ENCODE measurements at places on chromosomes 4 and X. TPM values are rescaled to one million over a fixed set of nuclear protein-coding genes. Genes with fewer than 3 reads are reported as not detected.

- no peak for DNase-seq
Measured at GRCh38 chrX:135477576-135477975, 42.9 kb upstream of the INTS6L start.

GRCh38 chrX:69060631-69061408 lies 104.4 kb downstream of the PJA1 start:
- DNase-seq = peak; percentile 34

- no peak for DNase-seq
Measured at GRCh38 chr4:173189117-173189693, 20.6 kb downstream of the GALNT7 start.

- no peak for DNase-seq
Measured at GRCh38 chrX:101191217-101191750, 28.3 kb upstream of the DRP2 start.

DNA sequence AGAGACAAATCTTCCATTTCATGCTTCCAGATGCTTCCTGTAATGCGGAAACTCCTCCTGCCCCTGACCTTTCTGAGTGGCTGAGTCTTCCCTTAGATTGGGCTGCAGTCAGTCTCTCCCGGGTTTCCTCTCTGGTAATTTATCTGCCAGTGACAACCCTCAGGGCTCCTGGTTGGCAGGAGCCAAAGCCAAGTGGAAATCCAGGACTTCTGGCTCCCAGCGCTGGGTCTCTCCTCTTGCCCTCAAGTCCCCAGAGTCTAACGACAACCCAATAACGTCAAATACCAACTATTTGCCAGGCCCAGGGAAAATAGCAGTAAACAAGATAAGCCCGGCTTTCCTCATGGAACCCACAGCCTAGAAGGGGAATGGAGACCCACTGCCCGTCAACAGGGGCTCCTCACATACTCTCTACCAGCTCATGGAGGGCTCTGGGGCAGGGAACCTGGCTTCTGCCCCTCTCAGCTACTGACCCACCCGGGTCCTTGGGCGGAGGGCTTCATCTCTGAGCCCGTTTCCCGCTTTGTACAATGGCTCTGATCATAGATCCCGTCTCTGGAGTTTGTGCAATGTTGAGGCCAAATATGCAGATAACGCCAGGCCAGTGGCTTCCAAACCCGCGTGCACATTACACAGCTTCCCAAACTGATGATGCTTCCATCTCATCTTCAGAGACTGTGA lies 1.1 kb upstream of the TBC1D14 start:
- DNase-seq = no peak

DNA sequence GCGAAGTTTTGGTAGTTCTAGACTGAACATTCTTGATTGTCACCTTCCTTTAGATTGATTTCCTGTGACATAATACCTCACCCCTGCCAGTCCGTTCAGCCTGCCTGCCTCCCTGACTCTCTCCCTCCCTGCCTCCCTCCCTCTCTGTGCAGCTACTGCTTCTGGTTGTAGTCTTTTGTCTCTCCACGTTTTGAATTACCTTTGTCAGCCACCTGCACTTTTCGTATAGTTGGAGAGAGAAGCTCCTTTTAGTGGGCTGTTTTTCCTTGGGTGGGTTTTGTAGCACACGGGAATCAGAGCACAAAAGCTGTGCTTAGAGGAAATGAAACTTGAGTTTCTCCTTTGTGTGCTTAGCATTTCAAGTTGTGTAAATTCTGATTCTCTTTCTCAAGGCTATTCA lies 32.6 kb upstream of the MSMO1 start:
- DNase-seq = no peak

- DNase-seq = no peak
Measured at GRCh38 chr4:156792462-156793085, 179.0 kb downstream of the PDGFC start.

DNA sequence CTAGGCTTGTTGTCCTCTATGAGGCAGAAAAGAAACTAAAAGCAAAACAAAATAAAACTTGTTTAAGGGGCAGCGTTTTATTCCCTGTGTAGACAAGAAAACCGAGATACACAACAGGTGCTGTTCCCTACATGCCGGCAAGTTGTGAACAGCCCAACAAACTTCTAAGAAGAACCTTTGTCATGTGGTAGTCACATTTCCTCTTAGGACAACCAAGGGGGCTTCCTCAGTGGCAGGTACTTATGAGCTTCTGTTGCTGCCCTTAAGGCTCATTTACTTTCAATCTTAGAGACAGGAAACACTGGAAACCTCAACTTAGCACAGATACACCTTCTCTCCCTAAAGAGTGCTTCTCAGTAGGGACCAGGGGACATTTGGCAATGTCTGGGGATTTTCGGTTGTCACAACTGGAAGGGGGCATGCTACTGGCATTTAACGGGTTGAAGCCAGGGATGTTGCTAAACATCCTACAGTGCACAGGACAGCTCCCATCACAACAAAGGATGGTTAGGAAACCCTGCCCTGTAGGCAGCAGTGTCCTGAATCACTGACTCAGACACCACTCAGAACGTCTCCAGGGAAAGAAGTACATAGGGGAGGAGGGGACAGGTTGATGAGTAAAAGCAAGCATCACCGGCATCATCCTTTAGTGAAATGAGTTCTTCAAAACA lies 111.0 kb downstream of the ASB9 start:
- no peak for DNase-seq

DNA sequence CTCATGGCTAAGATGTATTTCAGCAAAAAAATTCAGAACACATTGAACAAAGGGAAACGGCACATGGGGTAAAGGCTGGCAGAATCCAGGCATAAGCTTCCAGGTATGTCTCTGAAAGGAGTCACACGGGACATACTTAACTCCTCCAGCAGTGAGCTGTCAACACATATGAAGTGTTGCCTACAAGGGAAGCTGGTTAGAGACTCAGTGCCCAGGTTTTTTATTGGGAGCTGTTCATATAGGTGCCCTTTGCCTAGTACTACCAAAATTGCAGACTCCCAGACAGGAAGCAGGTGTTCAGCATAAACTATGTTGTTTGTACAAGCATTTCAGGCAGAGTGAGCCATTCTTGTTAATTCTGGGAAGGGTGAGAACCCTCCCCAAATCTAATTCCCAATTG lies 77.4 kb upstream of the PUDP start:
- DNase-seq = no peak

- no peak for DNase-seq
Measured at GRCh38 chr4:37431417-37431743, 186.8 kb downstream of the NWD2 start.

GRCh38 chr4:14247767-14248166 lies 620.2 kb upstream of the BOD1L1 start:
- no peak for DNase-seq

- DNase-seq = no peak
Measured at GRCh38 chr4:186669159-186669731, 54.4 kb downstream of the FAT1 start.

DNA sequence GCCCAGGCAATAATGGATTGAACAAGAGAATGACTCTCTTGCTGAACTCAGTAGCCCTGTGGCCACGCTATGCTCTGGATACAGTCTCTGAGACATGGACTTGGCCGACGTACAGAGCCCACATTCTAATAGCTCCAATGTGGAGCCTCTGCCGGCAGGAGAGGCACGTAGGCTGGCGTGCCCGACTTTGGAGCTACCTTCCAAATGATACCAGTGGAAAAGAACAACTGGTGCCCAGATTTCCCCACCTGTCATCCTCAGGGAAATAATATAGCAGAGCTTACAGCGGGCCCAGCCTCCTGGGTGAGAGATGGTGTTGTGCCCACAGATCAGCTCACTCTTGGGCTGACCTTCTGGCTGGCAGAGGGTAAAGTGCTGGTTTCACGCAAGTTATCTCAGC lies 10.6 kb downstream of the NDP start:
- no peak for DNase-seq

- no peak for DNase-seq
Measured at GRCh38 chrX:154434394-154435168, 2.4 kb upstream of the GDI1 start.

- no peak for DNase-seq
Measured at GRCh38 chr4:55951191-55951922, 2.6 kb downstream of the CEP135 start.

GRCh38 chrX:78540171-78540570 lies 119.0 kb downstream of the RTL3 start:
- DNase-seq = no peak

- DNase-seq = no peak
Measured at GRCh38 chr4:155338196-155338595, 38.6 kb downstream of the MAP9 start.

DNA sequence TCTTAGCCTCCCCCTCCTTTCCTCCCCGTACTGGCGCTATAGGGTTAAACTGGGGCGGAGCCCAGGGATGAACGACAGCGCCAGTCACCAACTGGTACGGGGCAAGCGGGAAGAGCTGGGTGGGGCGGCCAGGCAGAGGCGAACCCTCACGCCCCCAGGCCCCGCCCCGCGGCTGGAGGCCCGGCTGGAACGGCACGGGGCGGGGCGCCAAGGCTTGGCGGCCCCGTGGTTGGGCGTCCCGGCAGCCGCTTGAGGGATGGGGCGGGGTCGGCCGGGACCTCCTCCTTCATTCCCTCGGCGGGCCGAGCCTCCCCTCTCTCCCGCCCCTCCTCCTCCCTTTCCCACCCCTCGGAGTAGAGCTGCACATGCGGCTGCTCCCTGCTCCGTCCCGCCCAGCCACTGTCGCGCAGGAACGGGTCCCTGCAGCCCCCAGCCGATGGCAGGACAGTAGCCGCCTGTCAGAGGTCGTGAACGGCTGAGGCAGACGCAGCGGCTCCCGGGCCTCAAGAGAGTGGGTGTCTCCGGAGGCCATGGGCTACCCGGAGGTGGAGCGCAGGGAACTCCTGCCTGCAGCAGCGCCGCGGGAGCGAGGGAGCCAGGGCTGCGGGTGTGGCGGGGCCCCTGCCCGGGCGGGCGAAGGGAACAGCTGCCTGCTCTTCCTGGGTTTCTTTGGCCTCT lies at the start of gene EDA:
Gene EDA, plus strand, starts transcription at position 335 of the 678 bp plus-strand sequence.
- DNase-seq = peak; percentile 80

DNA sequence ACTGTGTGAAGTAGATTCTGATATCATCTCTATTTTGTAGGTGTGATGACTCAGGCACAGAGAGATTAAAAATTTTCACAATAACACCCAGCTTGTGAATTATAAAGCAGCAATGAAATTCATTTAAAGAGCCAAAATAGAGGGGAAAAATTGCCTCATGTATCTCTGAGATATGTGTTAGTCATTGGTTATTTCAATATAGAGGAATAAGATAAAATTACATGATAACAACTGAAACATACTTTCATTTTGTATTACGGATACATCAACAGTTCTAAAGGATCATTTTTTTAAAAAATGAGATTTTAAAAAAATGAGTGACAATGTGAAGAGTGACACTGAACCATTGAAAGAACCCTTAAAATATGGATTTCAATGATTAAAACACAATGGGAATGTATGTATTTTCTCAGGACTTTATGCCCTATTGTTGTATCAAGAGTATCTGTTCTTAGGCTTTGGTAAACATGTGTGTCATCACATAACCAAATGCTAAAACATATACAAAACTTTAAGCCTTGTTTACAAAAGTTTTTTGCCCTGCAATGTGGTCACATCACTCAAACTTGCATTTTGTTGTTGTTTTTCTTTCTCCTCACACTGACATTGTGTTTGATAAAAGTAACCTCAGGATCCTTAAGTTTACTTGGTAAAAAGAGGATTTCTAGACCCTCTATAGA lies 221.3 kb downstream of the ANTXR2 start:
- no peak for DNase-seq

DNA sequence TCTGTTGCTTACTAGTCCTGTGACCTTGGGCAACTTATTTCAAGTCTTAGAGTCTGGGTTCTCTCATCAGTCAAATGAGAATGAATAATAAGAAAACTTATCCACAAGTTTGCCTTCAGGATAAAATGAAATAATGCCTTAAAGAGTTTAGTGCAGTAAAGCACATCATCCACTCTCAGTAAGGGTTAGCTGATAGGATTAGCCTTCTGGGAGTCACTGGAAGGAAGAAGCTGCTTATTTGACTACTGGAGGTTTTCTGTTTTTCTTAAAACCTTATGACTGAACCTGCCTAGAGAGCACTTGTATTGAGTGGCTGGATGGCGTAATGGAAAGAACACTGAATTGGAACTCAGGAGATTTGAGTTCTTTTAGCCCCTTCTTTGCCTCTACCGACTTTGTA lies 1.8 kb downstream of the RNF128 start:
- DNase-seq = no peak

DNA sequence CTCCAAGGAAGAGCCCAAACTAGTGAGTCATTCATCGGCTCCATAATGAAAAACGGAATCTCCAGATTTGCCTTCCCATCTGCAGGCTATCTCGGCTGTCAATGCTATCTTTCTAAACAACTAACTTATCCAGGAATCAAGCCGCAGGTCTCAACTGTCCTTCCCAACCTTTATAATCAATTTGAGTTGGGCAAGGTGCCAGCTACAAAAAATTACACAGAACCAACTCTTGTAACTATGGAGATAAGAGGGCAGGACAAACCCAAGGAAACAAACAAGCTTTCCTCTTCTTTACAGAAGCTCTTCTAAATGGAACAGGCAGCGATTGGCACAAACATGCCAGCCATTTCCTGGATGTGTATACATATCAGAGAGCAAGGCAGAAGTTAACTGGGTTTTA lies 61.2 kb upstream of the RAI2 start:
- DNase-seq = no peak

- no peak for DNase-seq
Measured at GRCh38 chr4:183635321-183635720, 23.7 kb downstream of the RWDD4 start.

Gene NUDT6
- total RNA-seq = 8.0 TPM

Gene RPL9
- total RNA-seq = 1,970 TPM

Gene PDCL2
- total RNA-seq = not detected

Gene GLRB
- total RNA-seq = 4.3 TPM

Gene FAM184B
- total RNA-seq = 0.39 TPM

Gene CD38
- 0.62 TPM for total RNA-seq

Gene GPR173
- 0.97 TPM for total RNA-seq

Data from suprapubic skin (tissue), 4 donors.